ENCODE measurements at places on chromosomes 2 and 18.

DNA sequence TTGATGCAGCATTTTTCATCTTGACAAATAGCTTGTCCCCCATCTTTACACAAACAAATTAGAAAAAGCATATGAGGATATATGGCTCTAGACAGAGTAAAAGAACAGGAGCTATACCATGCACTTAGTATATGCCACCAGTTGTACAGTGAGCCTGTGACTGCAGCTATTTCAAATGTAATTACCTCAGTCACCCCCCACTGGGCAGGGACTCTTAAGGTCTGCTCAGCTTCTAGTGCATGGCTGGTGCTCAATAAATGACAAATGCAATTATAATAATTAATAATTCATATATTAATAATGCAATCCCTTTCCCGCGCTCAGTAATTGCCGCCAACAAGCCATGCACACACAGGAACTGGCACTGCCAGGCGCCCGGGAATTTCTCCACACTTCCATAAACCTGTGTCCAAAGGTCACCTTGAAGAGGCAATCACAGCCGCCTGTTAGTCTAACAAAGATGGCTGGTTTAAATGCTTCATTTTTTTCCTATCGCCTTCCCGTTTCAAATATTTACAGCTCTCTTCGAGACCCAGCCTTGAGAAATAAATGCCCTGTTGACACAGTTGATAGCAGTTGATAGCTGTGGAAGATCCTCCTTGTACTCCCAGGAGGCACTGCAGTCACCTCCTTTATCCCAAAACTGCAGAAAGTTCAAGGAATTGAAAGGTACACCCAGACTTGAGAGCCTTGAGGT, 156.6 kb downstream of the INO80D start:
- DNase-seq: peak; percentile 20

DNA sequence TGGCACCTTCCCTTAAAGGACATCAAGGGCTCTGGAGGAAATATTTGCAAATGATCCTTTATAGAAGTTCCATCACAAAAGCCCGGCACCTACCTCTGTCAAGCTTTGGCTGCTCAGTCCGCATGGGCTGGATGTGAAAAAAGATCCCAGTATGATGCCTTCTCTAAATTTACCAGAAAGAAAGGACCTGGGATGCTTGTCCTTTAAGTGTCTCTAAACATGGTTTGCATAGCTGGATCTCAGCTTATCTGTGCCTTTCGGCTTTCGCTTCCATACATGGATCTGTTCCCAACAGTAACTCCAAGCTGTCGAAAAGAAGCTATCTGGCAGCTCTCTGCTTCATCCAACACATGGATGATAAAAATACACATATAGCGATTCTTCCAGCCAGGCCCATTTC, 60.4 kb upstream of the SLC8A1 start:
- DNase-seq: no peak

GRCh38 chr18:22486667-22487066, 69.0 kb upstream of the CTAGE1 start:
- no peak for DNase-seq

- no peak for DNase-seq
Observed at GRCh38 chr18:12880541-12880910, 3.5 kb downstream of the PTPN2 start.

- no peak for DNase-seq
Observed at GRCh38 chr2:7987992-7988391, 693.9 kb upstream of the ID2 start.

GRCh38 chr2:68948710-68949109, 4.0 kb downstream of the GKN2 start:
- DNase-seq: no peak

DNA sequence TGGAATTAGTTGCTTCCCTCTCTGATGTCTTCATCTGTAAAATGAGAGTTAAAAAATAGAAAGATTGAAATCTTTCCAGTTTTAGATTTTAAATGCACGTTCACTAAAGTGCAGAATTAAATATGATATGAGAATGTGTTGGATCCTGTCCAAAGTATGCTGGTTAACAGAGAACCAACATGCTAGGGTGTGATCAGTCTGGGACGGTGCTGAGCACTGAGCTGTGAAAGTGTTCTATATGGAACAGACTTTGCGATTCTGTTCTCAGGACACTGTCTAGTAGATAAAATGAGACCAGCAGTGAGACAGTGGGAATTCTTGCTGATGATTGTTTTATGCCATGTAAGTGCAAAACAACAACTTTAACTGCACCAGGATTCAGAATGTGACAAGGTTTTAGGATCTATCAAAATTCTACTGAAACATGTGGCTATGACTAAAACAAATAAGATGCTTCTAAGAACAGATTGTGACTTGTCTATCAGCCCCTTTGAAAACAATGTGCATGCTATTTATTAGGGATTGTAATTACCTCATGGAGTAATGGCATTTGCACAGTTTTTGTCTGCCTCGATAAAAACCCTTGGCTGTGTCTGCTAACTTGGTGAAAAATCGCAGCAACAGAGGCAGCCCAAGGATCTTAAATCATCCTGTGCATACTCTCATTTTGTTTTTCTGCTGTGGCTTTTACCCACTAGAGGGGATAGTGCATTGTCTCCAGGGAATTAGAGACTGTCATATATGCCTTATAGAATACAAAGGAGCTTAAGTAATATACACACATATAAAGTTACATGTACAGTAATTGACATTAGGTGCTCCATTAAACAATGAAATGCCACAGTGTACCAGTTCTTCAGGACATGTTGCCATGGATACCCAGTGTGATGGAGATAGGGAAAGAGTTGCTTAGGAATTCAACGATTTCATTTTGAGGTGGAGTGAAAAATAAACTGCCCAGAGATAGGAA, 55.1 kb downstream of the MAP3K20 start:
- peak; percentile 45 for DNase-seq

- no peak for DNase-seq
Observed at GRCh38 chr2:69827796-69828540, 1.5 kb upstream of the GMCL1 start.

GRCh38 chr18:48676756-48677368, 138.0 kb downstream of the CTIF start:
- peak; percentile 87 for DNase-seq

DNA sequence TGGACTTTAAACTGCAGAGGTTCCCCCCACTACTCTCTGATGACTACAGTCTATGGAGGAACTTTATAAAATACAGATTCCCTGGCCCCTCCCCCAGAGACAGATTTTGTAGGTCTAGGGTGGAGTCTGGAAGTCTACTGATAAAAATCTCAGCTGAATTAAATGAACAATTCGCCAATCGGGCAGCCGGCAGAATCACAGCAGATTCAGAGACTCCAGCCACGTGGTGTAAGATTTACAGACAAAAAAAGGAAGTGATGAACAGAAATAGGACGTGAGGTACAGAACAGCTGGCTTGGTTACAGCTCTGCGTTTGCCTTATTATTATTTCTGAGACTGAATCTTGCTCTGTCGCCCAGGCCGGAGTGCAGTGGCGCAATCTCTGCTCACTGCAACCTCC, 21.4 kb upstream of the MTA3 start:
- no peak for DNase-seq

- DNase-seq: no peak
Observed at GRCh38 chr2:224220586-224221255, 181.2 kb downstream of the FAM124B start.

- no peak for DNase-seq
Observed at GRCh38 chr2:57373530-57373929, 673.1 kb upstream of the VRK2 start.

DNA sequence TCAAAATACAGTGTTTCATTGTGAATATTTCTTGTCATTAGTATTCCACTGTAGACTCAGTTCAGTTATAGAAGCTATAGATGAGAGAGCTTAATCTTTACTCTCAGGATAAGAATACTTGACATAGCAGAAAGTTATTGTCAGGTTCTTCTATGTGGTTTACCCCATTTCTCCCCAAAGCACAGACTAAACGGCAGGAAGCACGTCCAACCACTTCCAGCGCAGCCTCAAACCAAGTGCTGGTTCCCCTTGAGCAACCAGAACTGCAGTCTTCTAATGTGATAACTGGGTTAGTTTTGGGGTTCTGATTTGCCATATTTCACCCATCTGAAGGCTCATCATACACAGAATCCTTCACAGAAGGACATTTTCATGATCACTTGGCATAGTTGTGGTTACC, 324.7 kb downstream of the SLC8A1 start:
- DNase-seq: no peak

DNA sequence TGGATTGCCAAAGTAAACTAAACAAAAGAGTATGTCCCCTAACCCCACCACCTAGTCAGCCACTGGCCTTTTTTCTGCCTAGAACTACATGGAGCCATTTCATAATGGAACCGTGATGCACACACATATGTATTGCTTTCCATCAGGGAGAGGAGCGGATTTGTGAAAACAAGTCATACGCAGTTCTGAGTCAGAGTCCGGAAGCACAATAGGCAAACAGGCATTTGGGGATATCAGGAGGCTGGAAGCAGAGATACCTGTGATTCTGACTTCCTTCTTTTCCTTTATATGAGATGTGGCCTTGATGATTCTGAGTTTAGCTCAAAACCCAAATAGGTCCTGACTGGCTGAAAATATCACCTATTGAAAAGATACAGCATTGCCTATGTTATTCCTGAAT, 93.5 kb downstream of the TMEM163 start:
- DNase-seq: no peak

DNA sequence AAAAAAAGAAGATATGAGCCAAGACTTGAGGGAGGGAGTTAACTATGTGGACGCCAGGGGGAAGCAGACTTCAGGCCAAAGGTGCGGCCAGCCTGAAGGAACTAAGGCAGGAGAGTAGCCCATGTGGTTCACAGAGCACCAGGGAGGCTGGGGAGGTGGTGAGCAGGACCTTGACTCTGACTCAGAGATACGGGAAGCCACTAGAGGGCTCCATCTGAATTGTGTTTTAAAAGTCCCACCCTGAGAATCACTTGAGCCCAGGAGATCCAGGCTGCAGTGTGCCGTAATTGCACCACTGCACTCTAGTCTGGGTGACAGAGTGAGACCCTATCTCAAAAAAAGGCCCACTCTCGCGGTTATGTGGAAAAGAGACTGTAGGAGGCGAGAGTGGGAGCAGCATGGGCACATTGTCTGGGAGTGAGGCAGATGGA, 12.3 kb downstream of the CEP192 start:
- DNase-seq: peak; percentile 49

DNA sequence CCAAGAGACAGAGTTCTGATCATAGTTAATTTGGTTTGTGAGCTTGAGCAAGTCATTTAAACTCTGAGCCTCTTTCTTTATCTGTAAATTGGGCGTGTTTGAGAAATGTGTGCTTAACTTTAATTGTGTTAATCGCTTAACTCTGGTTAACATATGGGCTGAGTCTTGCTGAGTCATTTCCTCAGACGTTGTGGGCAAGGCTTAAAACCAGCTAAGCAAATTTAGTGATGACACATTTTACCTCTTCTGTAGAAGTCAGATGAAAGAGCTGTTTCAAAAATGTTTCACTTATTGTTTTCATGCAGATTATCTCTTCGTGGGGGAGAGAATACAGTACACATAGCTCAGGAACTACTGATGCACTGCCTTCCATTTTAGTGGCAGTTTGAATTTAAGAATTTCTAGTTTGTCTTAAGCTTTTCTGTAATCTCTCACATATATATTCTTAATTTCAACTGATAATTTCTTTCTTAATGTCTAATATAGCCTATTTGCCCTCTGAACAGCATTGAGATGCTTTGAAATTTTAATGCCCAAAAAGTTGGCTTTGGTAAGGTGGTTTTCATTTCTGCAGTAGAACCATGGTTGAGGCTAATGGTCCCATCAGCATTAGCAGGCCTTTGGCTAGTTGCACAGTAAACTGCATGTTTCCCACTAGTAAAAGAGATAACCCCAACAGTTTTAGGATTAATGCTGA, 34.9 kb downstream of the RAB10 start:
- DNase-seq: peak; percentile 26

- no peak for DNase-seq
Observed at GRCh38 chr2:34159901-34160300, 560.8 kb upstream of the FAM98A start.

DNA sequence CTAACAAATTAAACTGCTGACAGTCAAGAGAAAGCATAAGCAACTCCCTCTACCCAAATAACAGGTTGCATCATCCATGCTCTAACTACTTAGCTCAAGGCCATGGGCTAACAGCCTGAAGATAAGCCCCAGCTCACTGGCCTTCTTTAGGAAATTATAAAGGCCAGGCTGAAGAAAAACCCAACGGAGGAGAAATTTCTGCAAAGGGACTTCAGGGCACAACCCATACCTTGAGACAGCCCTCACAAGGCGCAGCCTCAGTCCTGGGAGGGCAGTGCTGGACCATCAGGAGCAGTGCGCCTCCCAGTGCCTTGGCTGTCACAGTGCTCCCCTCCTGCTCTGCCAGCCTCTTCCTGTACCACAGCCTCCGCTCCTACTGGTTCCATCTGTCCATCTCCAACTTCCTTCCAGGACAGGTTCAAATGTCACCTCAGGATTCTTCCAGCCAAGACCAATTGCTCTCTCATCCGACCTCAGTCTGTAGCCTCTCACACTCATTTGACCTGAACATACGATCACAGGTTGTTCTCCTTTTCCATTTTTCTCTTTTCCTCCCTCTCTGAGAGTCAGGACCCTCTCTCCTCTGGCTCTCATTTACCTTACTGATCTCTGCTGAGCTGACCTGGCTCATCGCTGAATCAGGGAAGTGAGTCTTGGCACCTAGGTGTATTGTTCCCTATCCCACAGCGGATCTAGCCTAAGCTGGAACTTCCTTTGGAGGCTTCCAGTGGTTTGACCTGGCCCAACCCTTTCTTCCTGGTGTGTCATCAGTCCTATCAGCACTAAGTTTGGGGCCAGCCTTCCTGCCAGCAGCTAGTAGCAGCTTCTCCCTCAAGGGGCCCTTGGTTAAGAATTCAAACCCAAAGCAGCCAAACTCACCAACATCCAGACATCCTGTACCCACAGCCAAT, 1.9 kb downstream of the MCFD2 start:
- DNase-seq: no peak

DNA sequence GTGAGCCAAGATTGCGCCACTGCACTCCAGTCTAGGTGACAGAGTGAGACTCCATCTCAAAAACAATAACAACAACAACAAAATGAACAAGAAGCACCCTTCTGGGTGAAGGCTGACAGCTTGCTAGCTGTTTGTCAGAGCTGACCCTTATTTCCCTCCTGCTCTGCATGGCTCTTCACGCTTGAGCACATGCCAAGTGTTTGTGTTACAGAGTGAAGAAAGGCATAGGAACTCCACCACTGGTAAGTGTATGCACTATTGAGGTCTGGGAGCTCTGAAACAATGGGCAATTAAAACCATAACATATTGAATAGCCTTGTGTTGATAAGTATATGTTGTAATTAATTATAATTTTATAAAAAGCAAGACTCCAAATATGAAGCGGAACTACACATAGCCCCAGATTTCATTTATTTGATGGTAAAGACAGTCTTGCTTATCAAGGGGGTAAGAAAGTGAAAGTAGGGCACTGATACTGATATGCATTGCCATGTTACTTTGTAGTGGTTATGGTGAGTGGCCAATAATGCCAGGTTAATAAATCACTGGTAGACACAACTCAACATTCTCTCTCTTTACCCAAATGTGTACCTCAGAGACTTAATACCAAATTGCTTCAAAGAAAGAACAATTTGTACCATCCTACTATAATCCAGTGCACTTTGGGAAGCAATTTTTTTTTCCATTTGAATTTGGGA, 163.4 kb downstream of the VWC2L start:
- DNase-seq: peak; percentile 4

- DNase-seq: no peak
Observed at GRCh38 chr2:217302856-217303255, 443.0 kb upstream of the TNP1 start.

- no peak for DNase-seq
Observed at GRCh38 chr2:6557737-6558136, 308.0 kb downstream of the CMPK2 start.

GRCh38 chr2:113227290-113227689, 51.4 kb downstream of the PAX8 start:
- peak; percentile 2 for DNase-seq

GRCh38 chr2:47029737-47030524, 114.3 kb upstream of the MCFD2 start:
- DNase-seq: peak; percentile 70

GRCh38 chr2:98623657-98624056, 15.3 kb downstream of the UNC50 start:
- peak; percentile 11 for DNase-seq

Data from NCI-H69 (cell line).